Right cardiac atrium (tissue), 5 donors: ENCODE measurements at places on chromosomes 12 and 14. TPM values are rescaled to one million over a fixed set of nuclear protein-coding genes. Genes with fewer than 3 reads are reported as not detected.

GRCh38 chr12:41564816-41565215 is 376.7 kb downstream of the PDZRN4 start:
- no peak for DNase-seq

DNA sequence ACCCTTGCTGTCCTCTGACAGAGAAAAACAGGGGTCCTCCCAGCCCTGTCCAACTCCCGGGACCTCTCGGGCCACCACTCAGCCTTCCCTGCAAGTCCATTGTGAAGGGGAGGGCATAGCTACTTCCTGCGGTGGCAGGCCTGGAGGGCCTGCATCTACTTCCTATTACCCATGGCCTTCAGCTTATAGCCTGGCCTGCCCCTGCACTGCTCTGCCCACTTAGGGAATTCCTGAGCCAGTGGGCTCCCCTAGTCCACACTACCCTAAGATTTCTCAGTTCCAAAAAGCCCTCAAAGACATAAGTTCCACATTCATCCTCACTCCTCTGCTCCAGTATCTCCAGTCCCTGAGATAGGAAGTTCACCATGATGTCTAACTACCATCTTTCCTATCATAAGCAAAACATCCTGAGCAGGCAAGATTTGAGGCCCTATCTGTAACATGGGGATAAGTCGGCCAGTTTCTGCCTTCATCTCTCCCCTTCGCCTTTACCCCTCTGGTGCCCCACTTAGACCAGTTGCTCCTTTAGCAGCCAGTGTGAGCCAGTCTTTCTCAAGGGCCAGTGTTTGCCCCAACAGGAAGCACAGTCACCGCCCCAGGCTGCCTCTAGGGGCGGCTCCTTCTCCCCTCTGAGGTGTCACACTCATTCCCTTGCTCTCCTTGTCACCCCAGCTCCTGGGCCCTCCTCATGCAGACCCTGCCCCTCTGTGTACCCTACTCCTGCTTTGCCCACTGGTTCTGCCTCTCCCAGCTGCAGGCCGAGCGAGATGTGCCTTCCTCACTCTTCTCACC is 10.9 kb downstream of the HDAC7 start:
- no peak for DNase-seq

KRT5 gene
- total RNA-seq: not detected

RAD51AP1 gene
- 1.4 TPM for total RNA-seq

HRK gene
- total RNA-seq: not detected

ZFHX2 gene
- total RNA-seq: 0.31 TPM

PLEKHD1 gene
- total RNA-seq: 0.06 TPM

RAD9B gene
- total RNA-seq: 3.8 TPM

OR4K13 gene
- not detected for total RNA-seq

AICDA gene
- total RNA-seq: not detected

LRFN5 gene
- 0.78 TPM for total RNA-seq
